Natural killer cell treated with Interleukin-12 subunit alpha and Interleukin-12 subunit beta and Interleukin-15 and Interleukin-18, amount 100 ng/mL, for 72 hours (primary cell): ENCODE measurements at places on chromosomes 4 and X. TPM values are rescaled to one million over a fixed set of nuclear protein-coding genes. Genes with fewer than 3 reads are reported as not detected.

The TMPRSS11A gene
- not detected for total RNA-seq

GRCh38 chr4:1302159-1302558 is 12.5 kb downstream of the MAEA start:
- peaks cover 50% of the 10 kb centered on the region for H3K4me1 ChIP-seq
- DNase-seq, result no peak
- no peak overlapping the region for H3K27ac ChIP-seq
- H3K36me3 ChIP-seq, result peaks cover 14% of the 10 kb centered on the region
- no peaks in the 10 kb centered on the region for H3K27me3 ChIP-seq

- peaks cover 6% of the 10 kb centered on the region for H3K36me3 ChIP-seq
- peaks cover 63% of the 10 kb centered on the region for H3K4me1 ChIP-seq
- DNase-seq, result peak; percentile 70
Measured at GRCh38 chr4:153466949-153467896, 1.1 kb downstream of the TMEM131L start.

DNA sequence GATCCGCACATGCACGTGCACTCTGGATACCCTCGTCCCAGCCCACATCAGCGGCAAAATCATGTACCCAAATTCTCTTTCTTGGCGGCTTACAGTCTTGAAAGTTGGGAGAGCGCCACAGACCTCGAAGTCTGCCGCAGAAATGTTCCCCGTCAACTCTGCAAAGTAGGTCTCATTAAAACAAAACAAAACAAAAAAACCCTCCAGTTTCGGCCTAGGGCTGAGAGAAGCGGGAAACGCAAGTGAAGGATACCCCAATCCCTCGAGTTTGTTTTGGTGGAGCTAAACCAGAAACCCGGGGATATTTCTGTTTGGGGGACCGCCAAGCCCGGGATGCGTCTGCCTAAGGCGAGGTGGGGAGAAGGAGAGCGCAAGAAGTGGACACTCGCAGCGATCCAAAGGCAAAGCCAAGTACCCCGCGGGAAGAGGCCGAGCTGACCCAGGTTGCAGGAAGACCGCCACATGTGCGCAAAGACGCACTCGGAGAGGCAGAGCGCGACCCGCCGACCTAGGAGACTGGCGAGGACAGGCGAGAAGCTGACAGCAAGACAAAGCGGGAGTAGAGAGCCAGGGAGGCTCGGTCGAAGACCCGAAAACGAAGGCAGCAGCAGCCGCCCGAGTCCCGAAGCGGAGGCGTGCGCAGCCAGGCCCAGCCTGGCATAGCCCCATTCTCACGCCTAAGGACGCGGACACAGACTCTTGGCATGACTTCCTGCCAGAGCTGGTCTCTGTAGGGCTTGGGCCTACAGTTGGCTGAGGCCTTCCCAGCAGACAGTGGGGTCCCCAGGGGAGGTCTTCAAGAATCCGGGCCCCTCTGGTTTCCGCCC is 49.6 kb upstream of the BCOR start:
- peaks cover 34% of the 10 kb centered on the region for H3K27me3 ChIP-seq
- no peaks in the 10 kb centered on the region for H3K36me3 ChIP-seq
- peaks cover 10% of the 10 kb centered on the region for H3K4me1 ChIP-seq
- H3K27ac ChIP-seq, result no peak overlapping the region
- peak overlapping the region; percentile 27 for H3K4me3 ChIP-seq

DNA sequence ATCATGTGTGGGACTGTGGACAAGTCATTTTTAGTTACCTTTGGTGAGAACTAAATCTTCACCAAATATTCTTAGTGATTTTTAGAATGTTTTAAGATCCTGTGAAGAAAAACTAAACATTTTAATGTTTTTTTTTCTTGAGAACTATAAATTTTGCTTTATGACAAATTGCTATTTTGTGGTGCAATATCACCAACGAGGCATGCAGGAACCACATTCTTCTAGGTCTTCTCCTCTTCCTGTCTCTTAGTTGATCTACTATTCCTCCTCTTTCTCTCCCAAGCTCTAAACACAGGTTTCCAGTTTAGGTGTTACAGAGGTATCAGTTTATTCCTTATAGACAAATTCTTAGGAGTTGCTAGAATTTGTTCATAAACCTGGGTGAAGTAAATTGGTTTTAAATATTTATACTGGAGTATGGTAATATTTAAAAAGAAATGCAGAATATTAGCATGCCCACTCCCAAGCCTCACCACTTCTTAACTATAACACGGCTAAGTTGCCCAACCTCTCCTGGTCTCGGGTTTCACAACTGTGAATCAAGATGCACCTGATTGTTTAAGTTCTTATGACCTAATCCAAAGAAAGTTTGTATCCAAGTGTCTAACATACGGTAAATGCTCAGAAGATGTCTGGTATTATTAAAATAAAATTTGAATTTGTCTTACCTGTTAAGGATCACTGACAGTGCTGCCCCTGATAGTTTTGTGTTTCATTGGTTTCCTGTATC is 56.5 kb upstream of the CLNK start:
- peak overlapping the region; percentile 16 for H3K27ac ChIP-seq
- peaks cover 5% of the 10 kb centered on the region for H3K4me1 ChIP-seq

- no peak overlapping the region for H3K27ac ChIP-seq
- H3K27me3 ChIP-seq, result no peaks in the 10 kb centered on the region
- peaks cover 17% of the 10 kb centered on the region for H3K4me1 ChIP-seq
- H3K36me3 ChIP-seq, result no peaks in the 10 kb centered on the region
- no peak for DNase-seq
- H3K4me3 ChIP-seq, result no peak overlapping the region
Measured at GRCh38 chr4:110139111-110139510, 59.3 kb downstream of the ELOVL6 start.

- H3K4me3 ChIP-seq, result no peak overlapping the region
- peaks cover 30% of the 10 kb centered on the region for H3K27me3 ChIP-seq
Measured at GRCh38 chr4:1072830-1073446, 40.4 kb downstream of the RNF212 start.

The FAM149A gene
- not detected for total RNA-seq

The ZMAT1 gene
- 1.4 TPM for total RNA-seq

The NEK1 gene
- 9.8 TPM for total RNA-seq

DNA sequence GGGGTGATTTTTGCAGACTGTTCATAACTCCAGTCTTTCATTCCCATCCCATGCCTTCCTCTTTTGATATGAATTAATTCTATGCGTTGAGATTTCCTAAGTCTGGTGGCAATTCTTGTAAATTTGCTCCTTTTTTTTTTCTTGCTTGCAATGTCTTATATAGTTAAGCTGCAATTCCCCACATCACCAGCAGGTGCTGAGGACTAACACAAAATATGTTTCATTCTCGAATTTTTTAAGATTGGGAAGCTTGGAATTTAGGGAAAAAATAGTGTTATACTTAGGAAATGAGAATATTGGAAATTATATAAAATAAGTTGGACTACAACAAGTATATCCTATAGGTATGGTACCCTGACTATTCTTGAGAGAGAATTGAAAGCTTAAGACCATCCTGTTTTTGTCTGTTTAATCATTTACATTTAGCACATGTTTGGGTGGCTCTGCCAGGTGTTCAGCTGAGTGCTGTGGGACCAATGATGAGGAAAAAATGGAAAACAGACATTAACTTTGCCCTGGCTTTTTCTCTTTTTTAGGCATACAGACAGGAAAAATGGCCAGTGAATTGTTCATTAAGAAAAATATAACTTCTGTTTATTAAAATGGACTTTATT is 30.2 kb downstream of the AFF2 start:
- H3K27me3 ChIP-seq, result peaks cover 4% of the 10 kb centered on the region
- H3K4me3 ChIP-seq, result no peak overlapping the region
- DNase-seq, result no peak
- H3K27ac ChIP-seq, result no peak overlapping the region

The DOK7 gene
- 0.17 TPM for total RNA-seq

The ABHD18 gene
- total RNA-seq, result 25.1 TPM

DNA sequence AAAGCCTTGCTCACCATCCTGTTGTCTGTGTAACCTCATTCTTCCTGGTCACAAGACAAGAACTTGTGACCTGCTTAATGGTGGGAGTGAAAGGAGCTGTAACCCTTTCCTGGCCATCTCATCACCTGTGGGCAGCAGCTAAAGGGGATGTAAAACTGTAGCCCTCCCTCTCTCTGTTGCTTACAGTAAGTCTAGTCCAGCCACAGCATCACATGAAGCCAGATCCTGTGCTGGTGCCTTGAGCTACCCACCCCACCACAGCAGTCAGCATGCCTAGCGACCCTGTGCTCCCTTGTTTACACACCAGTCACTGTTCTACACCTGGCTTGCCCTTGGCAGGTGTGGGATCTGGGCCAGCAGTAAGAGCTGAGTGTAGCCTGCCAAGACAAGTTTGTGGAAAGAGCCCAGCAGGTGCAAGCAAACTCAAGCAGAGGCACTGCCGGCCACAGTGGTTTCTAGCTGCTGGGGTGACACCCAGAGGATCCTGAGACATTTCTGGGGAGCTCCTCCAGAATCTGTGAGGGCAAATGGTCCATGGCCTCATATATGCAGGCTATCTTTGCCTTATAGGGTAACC is 41.0 kb downstream of the UGT2B28 start:
- no peaks in the 10 kb centered on the region for H3K27me3 ChIP-seq
- DNase-seq, result no peak
- H3K36me3 ChIP-seq, result no peaks in the 10 kb centered on the region

DNA sequence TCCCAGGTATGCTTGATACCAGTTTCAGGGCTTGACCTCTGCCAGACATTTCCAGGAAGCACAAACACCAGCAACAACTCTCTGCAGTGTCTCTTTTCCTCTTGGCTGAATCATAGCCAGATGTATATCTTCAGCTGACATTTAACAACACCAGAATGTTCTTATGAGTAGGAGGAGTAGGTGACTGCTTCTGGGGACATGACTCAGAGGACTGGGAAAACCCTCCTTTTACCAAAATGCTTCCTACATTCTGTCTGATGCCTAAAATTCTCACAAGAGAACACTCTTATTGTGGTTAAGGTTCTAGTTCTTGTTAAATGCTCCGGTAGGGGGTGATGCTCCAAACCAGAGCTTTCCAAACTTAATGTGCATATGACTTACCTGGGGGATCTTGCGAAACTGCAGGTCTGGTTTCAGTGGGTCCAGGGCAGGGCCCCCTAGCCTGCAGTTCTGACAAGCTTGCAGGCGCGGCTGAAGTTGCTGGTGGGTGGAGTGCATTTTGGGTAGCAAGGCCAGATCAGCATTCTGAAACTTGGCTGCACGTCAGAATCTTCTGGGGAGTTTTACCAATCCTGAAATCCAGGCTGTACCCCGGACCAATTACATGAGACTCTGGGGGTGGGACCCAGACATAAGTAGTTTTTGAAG is 329.3 kb upstream of the RPS6KA3 start:
- H3K27ac ChIP-seq, result no peak overlapping the region
- peaks cover 10% of the 10 kb centered on the region for H3K27me3 ChIP-seq
- no peaks in the 10 kb centered on the region for H3K4me1 ChIP-seq
- DNase-seq, result no peak

GRCh38 chrX:43849173-43849572 is 33.1 kb downstream of the MAOB start:
- H3K4me3 ChIP-seq, result no peak overlapping the region
- no peak overlapping the region for H3K27ac ChIP-seq
- no peaks in the 10 kb centered on the region for H3K4me1 ChIP-seq
- H3K36me3 ChIP-seq, result no peaks in the 10 kb centered on the region
- no peak for DNase-seq

GRCh38 chrX:74383611-74384010 is 37.7 kb upstream of the SLC16A2 start:
- H3K27me3 ChIP-seq, result peaks cover 18% of the 10 kb centered on the region
- H3K27ac ChIP-seq, result no peak overlapping the region

- no peaks in the 10 kb centered on the region for H3K27me3 ChIP-seq
- no peak for DNase-seq
- no peak overlapping the region for H3K4me3 ChIP-seq
- H3K4me1 ChIP-seq, result peaks cover 23% of the 10 kb centered on the region
Measured at GRCh38 chr4:15953625-15954024, 9.3 kb downstream of the FGFBP2 start.

DNA sequence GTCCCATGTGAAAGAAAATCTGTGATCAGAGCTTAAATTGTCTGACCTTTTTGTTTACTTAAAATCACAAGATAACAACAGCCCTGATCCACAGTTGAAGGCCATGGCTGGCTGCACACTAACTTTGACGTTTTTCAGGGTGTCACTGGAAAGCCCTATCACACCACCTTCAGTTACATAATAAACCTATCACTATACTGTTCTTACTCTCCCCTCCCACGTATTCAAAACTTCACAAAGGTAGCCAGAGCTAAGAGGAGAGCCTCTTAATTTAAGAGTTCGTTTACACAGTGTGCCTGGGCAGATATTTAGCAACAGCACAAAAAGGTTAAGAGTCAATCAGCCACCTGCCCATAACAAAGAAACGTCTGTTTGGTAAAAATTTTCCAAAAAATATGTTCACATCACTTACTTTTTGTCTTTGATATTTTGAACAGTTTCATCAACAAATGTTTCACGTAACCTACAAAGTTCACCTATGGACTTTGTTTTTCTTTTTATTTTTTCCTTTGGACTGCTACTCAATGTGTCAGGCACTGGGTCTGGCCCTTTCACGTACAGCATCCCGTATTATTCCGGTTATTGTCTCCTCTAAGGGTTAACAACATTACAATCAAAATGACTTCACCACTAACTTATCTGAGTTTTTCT is 25.0 kb downstream of the RFC1 start:
- no peaks in the 10 kb centered on the region for H3K36me3 ChIP-seq
- no peak for DNase-seq
- H3K4me1 ChIP-seq, result peaks cover 17% of the 10 kb centered on the region
- H3K4me3 ChIP-seq, result no peak overlapping the region
- peak overlapping the region; percentile 45 for H3K27ac ChIP-seq
- no peaks in the 10 kb centered on the region for H3K27me3 ChIP-seq

DNA sequence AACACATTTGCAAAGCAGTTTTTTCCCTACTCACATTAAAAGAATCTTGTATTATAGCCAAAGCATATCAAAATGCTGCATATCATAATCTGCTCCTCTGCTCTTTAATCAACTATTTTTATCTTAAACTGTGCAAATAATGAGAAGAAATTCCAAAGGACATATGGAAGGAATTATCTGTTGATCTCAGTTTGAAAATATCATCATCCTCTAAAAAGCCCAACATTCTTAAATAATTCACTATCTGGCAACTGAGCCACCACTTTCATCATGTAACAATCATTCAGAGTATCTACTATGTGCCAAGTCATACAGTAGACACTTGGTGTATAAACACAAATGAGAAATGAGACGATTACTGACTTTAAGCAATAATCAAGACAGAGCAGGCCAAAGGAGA is 63.0 kb downstream of the PRSS12 start:
- no peak for DNase-seq
- no peak overlapping the region for H3K4me3 ChIP-seq
- no peak overlapping the region for H3K27ac ChIP-seq
- no peaks in the 10 kb centered on the region for H3K36me3 ChIP-seq
- H3K27me3 ChIP-seq, result peaks cover 19% of the 10 kb centered on the region

GRCh38 chr4:72418458-72418857 is 150.6 kb downstream of the ADAMTS3 start:
- DNase-seq, result no peak
- no peak overlapping the region for H3K27ac ChIP-seq
- no peaks in the 10 kb centered on the region for H3K4me1 ChIP-seq
- no peaks in the 10 kb centered on the region for H3K36me3 ChIP-seq
- no peak overlapping the region for H3K4me3 ChIP-seq
